ENCODE measurements at places on chromosomes 7 and 10.

- no peak for DNase-seq
Measured at GRCh38 chr10:64571056-64571455, 1049.9 kb downstream of the REEP3 start.

GRCh38 chr7:129041142-129042085 is 13.5 kb downstream of the TNPO3 start:
- no peak for DNase-seq

DNA sequence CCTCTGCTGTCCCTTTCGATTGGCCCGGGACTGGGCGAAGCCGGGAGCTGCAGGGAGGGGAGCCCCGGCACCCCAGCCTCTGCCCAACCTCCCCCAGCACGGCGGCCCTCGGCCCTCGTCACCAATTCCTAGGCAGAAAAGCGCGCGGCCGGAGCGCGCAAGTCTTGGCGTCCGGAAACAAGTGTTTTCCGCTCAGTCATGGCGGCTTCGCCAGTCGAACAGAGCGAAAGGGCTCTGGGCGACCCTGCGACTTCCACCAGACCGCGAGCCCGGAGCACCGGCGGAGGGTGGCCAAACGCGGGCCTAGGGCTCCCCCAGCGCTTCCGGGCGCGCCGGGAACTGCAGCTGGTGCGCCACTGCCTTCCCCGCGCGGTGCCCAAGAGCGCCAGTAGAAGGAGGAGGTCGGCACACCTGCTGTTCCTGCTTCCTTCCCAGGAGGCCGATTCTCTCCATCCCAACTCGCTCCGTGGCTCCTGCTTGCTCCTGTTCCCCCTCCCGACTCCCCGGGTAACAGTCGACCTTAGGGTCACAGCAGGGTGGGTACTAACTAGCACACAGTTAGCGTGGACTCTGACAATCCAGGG is 729.9 kb downstream of the ZWINT start:
- DNase-seq = no peak

- no peak for DNase-seq
Measured at GRCh38 chr10:3412646-3413045, 240.1 kb upstream of the PITRM1 start.

GRCh38 chr10:79397051-79397450 is 48.4 kb downstream of the ZCCHC24 start:
- DNase-seq = no peak

DNA sequence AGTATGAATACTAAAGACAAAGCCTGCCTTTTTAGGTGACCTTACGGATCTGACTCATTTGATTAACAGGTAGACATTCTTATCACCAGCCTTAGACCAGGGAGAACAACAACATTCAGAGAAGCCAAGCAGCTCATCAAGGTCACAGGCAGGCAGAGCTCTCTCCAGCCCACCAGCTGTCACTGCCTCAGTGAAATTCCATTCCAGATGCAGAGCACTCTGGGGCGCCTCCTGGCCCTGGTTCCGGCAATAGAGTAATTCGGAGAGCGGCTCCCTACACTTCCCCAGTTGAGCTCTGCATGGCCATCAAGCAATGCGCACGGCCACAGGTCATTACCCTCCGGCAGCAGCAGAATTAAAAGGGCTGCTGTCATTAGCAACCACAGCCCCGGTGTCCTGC is 164.7 kb downstream of the TCERG1L start:
- DNase-seq = no peak

DNA sequence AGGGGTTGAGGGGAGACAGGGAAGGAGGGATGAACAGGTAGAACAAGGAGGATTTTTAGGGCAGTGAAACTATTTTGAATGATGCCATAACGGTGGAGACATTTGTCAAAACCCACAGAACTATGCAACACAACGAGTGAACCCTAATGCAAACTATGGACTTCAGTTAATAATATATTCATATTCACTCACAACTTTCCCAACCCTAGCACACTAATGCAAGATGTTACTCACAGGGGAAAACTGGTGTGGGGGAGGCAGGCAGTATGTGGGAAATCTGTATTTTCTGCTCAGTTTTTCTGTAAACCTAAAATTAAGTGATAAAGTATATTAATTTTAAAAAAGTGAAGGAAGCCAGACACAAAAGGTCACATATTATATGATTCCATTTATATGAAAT is 17.3 kb downstream of the GNA12 start:
- DNase-seq = no peak

DNA sequence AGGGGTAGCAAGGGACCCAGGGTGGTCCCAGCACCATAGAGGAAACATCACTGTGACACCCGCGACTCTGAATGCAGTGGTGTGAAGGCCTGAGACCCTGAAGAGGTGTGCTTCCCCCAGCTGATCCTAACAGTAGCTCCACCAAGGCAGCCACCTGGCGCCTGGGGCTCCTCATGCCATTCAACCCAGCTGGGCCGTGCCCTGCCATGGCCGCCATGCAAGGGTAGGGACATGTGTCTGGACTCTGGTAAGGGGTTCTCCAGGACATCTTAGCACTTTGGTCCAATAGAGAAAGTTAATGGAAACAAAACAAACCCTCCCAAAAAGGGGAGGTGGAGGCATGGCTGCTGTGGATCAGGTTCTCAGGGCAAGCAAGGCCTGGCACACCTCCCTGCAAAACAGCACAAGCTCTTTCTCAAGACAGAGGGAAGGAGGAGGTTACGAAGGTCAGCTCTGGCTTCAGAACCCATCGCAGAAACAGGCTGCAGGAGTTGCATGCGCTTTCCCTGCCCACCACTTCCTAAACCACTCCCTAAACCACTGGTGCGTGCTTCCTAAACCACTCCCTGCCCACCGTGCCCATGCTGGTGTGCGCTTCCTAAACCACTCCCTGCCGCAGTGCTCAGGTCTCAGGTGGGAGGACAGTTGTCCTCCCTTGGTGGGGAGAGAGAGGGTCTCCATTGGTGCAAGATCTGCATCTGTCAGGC is 108.7 kb downstream of the LARP4B start:
- DNase-seq = no peak

GRCh38 chr10:77667426-77668324 is 30.1 kb upstream of the KCNMA1 start:
- no peak for DNase-seq

DNA sequence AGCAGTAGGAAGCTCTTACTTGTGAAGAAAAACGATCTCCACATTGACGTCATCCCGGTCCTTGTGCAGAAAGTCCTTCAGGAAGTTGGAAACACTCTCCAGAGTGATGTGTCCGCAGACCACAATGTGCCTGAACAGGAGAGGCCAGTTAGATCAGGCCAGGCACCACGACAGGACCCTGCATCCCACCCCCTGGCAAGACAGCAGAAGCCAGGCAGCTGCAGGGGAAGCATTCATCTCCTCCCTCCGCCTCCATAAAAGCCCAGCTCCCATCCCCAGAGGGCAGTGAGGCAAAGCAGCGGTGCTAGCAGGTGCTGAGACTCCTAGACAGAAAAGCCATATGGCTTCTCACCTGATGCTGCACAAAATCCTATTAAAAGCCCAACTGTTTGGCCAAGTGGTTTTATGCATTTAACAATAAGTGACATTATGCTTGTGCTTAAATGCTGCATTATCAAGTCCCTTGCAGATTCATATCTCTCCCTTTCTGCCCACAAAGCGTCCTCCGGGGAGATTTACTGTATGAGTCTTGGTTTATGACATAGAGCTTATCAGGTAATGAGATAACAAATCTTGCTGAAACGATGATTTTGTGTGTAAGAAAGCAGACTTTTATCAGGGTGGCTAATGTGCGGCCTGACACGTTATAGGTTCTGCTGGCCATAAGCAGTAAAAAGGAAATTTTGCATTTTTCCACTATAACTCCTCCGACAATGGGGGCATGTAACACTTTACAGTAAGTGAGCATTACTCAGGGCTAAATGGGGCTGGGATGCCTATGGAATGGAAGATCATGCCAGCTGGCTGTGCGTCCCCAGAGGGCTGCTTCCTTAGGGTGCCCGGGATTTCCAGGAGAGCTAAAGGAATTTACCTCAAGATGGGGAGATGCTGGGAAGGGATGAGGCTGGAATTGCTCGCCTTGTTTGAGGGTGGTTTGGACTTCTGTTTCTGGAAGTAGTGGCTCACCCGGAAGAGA is 546.9 kb downstream of the KCNMA1 start:
- no peak for DNase-seq

GRCh38 chr7:82106201-82106600 is 336.4 kb upstream of the HGF start:
- DNase-seq = no peak

GRCh38 chr10:110916554-110917346 is 2.2 kb downstream of the BBIP1 start:
- DNase-seq = peak; percentile 93

DNA sequence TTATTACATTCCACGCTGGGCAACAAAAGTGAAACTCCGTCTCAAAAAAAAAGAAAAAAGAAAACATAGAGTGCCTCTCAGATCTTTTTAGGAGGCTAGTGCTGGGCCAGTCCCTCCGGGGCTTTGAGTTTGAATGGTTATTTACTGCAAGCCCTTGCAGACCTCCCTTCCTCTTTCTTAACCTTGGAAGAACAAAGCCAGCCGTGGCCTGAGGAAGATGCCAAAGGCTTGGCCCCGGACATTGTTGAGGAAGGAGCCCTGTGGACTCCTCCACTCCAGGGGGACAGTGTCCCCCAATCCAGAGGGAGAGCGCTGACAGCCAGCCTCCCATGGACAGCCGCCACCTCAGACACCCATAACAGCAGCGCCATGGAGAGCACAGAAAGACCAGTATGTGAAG is 5.0 kb downstream of the TSPAN33 start:
- no peak for DNase-seq

DNA sequence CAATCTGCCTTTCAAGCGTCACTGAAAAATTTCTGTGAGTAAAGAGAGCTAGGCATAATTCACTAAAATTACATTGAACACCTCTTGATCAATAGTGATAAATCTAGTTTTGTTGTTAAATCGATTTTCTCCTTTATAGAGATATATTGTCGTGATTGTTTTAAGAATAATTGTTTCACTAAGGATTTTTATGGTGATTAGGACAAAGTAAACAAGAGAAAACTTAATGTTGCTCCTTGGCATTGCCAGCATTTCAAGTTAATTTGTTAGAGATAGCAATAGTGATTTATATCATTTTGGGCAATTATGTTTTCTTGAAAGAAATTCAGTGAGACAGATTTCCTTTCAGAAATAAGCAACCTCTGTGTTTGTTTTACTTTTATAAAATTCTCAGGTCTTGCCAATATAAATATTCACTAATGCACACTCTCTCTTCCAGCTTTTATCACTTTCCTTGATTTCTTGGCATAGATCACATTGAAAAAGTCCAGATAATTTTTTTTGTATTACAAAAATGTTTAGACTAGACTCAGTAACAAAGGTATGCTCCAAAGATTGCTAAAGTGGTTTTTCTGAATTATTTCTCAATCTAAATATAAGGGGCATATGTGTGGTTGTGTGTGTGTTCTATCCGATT is 538.7 kb downstream of the TFEC start:
- no peak for DNase-seq

DNA sequence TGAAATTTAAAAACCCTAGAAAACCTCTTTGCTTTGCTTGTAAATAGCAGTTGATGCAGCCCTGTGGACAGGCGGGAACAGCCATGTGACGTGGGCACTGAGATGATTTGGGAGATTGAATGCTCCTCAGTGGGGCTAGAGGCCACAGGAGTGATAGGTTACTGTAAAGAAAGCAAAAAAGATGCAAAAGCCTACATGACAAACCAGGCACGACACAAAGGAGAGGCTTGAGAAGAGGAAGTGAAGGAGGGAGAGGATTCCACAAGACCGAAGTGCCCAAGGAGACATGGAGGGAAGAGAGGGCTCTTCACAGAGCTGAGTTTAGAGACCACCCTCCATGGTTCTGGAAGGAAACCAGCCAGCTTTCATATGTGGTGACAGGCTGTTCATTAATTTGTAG is 25.7 kb downstream of the IKZF1 start:
- DNase-seq = no peak

DNA sequence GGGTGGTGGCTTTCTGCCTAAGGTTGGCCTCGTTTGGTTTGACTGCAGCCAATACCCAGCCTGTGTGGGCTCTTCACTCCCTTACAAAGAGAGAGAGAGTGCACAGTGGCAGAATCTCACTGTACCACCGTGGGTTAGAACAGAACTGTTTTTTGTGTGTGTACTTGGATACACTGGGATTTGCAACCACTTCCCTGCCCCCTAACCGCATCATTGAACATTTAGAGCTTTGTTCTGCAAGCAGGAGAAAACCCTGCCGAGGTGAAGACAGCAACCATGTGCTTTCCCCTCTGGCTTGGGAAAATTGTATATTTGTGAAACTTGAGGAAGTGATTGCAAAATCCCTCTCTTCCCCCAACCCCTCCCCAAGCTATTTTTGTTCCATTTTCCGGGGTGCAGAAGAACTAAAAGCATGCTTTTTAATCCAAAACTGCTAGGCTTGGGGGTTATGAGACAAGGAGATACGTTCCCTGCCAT is 201.2 kb downstream of the TCF7L2 start:
- no peak for DNase-seq

GRCh38 chr10:17734432-17735080 is 17.4 kb upstream of the TMEM236 start:
- no peak for DNase-seq

- DNase-seq = peak; percentile 21
Measured at GRCh38 chr7:98760201-98760651, 109.6 kb downstream of the TMEM130 start.

DNA sequence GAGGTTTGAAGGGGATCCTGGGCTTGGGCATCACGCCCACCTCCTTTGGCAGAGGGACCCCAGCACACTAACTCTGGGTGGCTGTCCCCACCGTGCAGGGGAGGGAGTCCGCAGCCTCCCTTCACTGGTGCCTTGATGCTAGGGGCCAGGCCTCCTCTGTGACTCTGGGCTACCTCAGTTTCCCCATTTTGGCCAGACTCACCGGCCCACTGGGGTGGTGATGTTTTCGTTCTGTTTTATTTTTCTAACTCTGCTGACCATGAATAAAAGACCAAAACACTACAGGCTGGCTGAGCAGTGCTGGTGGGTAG is 503 bp upstream of the TRIP6 start:
- no peak for DNase-seq

DNA sequence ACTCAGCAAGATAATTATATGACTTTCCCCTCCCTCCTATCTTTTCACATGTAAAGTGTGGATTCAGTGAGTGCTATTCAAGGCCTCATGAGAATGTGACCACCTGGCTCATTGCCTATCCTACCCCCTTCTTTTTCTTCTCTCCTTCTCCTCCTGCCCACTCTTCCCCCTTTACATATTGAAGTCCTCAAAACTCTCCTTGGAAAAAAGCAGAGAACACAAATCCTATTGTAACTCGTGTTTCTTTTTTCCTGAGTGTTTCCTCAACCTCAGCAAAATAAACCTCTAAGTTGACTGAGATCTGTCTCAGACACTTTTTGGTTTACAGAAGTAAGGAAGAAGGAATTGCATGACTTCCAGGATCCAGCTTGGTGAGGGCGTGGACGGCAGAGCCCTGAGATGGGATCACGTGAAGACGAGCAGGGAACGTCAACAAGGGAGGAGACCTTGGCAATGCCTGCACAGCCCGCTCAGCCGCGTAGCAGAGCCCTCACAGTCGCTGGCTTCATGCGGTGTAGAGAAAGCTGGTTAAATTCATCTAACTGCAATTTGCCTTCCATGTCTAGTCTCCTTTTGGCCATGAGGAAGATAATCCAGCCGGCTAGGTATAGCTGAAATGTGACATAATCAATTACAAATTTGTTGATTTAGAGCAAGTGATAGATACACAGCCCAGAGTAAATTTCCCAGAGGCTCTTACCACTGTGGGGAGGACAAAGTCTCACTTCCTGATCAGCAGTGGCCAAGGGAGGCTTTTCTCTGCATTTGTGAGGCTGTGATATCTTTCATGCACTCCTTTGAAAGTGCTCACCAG is 75.7 kb downstream of the LYZL2 start:
- DNase-seq = no peak

Measured in AG04449 (cell line).